NCI-H460 (cell line): ENCODE measurements at places on chromosomes 7 and 10.

DNA sequence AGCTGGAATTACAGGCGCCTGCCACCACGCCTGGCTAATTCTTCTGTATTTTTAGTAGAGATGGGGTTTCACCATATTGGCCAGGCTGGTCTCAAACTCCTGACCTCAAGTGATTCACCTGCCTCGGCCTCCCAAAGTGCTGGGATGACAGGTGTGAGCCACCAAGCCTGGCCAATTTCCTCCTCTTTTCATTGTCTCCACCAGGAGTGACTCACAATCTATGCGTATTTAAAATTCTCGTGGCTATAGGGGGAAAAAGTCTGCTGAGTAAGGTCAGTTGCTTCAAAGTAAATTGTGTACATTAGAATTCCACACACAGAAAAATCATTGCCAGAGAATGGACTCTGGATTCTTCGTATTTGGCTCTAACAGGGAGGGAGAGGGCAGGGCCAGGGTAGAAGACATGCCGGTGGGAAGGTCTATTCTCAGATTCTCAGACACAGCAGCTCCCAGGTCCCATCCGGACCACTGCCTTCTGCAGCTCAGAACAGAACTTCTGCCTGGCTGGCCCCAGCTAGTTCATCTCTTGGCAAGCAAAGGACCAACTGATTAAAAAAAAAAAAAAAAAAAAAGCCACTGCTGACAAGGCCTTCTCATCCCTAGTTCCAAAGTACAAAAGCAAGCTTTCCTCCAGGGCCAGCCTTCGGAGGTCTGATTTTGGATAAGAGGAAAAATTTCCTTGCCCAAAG lies 22.2 kb downstream of the PSPH start:
- DNase-seq = no peak

DNA sequence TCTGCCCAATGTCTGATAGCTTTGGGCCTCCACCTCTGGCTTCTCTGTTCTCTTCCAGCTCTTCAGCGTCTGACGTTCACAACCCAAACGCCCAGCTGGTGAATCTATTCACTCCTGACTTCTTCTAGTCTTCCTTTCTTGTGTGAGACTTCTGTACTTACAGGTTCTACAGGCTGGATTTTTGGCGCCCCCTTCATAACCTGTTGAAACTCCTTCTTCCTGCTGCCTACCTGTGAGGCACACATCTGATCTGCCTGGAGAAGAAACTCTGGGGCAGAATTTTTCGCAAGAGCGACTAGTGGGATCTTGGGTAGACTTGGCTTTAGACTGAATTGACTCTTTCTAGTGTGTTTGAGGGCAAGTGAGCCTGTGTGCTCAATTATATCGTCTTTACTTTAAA lies 249.3 kb downstream of the REEP3 start:
- no peak for DNase-seq

DNA sequence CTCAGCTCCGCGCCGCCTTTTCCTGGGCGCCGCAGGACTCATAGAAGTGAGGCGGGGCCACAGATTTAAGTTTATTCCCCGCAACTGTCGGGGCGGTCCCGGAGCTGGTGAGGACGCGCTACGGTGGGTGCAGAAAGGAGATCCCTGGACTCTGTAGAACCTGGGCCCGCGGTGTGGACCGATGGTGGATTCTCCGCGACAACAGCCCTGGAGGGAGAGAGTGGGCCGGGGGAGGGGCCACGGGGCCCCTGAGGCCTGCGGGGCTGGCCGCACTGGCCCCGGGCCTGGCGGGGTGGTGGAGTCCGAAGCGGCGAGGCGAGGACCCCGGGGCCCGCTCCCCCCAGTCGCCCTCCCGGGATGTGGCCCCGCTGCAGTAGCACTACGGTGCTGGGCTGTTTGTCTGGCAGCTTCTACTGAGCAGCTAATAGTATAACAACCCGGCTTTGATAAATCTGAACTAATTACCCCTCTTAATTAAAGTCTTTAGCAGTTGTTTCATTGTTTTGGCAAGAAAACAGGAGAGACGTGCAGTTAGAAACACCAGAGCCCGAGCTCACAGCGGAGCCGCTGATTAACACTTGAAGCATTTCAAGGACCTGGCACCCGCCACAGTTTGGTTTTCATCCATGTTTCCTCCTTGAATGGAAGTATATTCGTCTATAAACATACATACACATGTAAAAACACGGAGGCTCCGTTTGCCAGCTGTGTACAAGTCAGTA lies 4.2 kb downstream of the FEZF1 start:
- no peak for DNase-seq

DNA sequence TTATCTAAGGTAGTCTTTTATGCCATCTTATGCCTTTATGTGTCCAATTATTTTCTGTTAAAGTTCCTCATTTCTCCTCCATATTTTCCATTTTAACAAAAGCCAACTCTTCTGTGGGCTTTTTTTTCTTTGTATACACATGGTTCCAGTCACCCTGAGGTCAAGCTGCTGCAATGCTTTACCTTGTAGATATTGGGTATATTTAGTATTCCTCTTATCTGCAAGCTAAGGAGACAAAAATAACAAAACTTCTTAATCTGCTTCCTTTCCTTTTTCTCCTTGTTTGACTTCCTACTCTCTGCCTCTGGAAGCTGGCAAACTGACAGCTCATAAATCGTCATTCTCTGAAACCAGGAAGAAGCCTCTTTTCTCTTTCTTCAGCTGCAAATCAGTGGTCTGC lies 885.0 kb upstream of the LRRN3 start:
- DNase-seq = no peak

- no peak for DNase-seq
These were observed 35.8 kb upstream of the GRID1 start for GRCh38 chr10:86402283-86402941.

DNA sequence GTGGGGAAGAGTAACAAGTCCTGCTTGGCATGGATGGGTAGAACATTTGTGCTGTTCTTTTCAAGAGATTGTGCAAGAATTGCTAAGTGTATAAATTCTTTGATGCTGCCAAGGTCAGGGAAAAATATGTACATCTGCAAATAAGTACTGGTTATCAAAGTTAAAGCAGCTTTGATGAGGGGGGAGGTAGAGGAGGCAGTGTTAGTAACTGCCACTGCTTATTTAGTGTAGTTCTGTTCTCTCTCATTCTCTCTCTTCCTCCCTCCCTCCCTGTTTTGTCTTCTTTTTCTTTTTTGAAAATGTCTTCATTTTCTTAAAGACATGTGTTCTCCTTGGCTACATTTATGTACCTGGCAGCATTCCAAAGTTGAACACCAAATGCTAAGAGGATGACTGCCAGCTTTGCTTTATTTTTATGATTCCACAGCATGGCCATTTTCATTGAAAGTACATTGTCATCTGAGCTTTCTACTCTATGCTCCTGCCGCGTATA lies 18.6 kb downstream of the CACNB2 start:
- no peak for DNase-seq

GRCh38 chr10:52334595-52334994 lies 20.5 kb downstream of the DKK1 start:
- no peak for DNase-seq

GRCh38 chr7:50151001-50151400 lies 58.0 kb upstream of the ZPBP start:
- DNase-seq = no peak

GRCh38 chr10:35140126-35140525 lies 13.5 kb downstream of the CREM start:
- DNase-seq = no peak

DNA sequence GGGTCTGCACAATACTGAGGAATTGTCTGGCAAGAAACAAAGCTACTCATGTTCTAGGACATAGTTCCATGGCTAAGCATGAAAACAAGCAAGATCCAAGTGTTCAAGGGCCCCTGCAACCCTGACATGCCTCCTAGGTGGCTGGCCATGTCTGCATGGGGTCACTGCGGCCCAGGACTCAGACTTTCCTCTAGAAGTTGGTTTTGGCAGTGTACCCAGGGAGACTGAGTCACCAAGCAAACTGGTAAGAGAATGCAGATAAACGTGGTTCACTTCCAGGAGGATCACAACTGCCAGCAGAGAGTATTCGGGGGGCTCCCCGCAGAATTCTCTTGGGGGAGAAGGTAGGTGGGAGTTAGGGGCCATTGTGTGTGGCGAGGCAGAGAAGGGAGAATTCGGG lies 7.4 kb upstream of the PFKFB3 start:
- DNase-seq = no peak
